Renal cortical epithelial cell (primary cell): ENCODE measurements at places on chromosomes 16 and 17. TPM values are rescaled to one million over a fixed set of nuclear protein-coding genes. Genes with fewer than 3 reads are reported as not detected.
A peak's percentile ranks its signal among the peaks of the same experiment; 100 is the strongest.

The SP2 gene
- total RNA-seq, result 0.35 and 3.1 TPM in 2 replicates

The TVP23A gene
- total RNA-seq, result 0.05 TPM in 1 of 2 replicates, not detected in the other

The GPRC5C gene
- 91.0 and 345 TPM in 2 replicates for total RNA-seq

GRCh38 chr16:57627184-57627871 is 1.1 kb upstream of the ADGRG1 start:
- peak; percentile 96 for DNase-seq

The TM4SF5 gene
- not detected in 2 replicates for total RNA-seq

DNA sequence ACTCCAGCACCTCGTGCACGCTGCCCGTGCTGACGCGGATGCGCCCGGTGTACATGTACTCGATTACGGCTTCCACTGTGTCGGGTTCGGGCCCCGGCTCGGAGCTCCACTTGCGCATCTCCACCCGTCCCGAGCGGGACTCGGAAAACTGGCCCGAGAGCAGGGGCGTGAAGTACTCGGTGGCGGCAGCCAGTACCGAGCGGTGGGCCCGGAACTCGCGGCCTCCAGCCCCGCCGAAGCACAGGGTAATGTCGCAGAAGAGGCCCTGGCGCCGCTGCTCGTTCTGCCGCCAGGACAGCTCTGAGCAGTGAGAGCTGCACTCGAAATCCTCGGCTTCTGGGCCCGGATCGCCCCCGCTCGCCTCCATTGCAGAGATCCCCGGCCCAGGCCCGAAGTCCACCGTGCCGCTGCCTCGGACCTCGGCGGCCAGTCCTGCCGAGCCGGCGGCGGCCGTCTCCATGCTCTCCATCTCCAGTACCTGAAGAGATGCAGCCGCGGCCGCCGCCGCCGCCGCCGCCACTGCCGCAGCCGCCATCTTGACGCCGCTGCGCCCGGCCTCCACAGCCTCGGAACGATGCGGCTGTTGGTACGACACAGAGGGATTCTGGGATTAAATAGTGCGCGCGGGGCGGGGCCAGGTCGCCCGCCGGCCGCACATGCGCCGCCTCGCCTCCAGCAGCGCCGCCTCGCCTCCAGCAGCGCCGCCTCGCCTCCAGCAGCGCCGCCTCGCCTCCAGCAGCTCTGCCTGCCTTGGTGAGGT is at the start of gene KLHL11:
Gene KLHL11, minus strand, starts transcription at position 588 of the 760 bp plus-strand sequence. Its CDS starts 53 bp downstream, at position 535.
- DNase-seq, result peak; percentile 67

GRCh38 chr16:79845033-79845733 is 244.6 kb upstream of the MAF start:
- no peak for DNase-seq

DNA sequence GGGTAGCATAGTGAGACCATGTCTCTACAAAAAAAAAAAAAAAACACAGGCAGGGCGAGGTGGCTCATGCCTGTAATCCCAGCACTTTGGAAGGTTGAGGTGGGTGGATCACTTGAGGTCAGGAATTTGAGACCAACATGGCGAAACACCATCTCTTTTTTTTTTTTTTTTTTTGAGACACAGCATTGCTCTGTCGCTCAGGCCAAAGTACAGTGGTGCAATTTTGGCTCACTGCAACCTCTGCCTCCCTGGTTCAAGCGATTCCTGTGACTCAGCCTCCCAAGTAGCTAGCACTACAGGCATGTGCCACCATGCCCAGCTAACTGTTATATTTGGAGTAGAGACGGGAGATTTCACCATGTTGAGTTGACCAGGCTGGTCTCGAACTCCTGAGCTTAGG is 5.1 kb downstream of the RAMP2 start:
- peak; percentile 32 for DNase-seq

DNA sequence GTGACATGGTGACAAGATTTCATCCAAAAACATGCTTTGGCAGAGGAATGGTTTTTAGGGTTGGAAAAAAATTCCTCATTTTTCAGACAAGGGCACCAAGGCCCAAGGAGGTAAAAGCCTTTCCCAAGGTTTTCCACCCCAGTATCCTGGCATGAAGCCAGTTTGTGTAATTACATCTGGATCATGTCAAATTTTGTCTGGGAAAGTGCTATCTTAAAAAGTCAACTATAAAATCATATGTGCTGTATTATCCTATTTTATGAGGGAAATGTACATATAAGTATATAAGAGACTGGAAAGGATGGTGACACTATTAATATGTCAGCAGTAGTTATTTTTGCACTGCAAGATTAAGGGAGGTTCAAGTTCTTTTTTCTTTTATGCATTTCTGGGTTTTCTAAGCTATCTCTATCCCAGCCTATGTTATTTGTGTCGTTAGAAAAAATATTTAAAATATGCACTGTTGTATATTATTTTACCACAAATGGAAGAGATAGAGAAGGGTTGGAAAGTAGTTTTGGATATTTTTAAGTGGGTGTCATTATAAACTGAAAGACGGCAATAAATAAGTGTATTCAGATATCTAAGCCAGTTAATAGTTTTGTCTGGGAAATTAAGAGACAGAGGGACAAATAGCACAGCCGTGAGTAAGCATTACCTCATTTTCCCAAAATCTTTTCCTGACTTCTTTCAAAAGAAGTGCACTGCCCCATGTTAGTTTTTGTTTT is 13.5 kb upstream of the FBXO47 start:
- no peak for DNase-seq

DNA sequence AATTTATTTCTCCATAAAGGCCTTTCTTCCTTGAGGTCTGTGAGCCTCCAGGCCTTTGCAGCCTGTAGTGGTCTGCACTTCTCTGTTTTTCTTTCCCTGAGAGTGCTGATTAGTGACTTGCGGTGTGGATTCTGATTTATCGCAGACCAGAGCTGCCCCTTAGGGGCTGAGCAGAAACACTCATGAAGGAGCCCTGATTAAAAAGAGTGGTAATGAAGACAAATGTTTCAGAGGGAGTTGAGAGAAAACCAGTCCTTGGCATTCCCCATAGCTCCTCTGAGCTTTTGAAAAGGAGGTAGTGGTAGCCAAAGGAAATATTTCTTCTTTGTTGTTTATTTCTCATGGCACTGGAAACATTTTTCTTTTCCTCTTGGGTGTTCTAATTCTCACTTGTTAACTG is 268.1 kb upstream of the TBX2 start:
- DNase-seq, result no peak

DNA sequence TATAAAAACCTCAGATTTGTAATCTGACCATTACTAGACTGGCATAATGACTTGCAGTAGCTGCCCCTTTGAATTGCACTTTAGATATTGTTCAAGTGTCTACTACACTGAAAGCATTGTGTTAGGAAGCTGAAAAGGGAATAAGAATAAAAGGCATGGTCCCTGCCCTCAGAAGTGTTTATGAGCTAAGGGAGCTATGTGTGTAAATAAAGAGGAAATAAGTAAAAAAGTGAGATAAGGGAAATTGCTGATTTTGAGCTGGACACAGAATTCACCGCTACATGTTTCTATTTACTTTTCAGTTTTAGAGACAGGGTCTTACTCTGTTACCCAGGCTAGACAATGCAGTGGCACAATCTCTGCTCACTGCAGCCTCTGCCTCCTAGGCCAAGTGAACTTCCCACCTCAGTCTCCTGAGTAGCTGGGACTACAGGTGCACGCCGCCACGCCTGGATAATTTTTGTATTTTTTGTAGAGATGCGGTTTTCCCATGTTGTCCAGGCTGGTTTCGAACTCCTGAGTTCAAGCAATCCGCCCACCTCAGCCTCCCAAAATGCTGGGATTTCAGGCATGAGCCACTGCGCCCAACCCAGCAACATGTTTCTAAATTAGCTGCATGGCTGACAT is 57.0 kb downstream of the GRB2 start:
- no peak for DNase-seq

The CHP2 gene
- not detected in 2 replicates for total RNA-seq

GRCh38 chr17:3804503-3804931 is 3.5 kb upstream of the ITGAE start:
- DNase-seq, result peak; percentile 89

DNA sequence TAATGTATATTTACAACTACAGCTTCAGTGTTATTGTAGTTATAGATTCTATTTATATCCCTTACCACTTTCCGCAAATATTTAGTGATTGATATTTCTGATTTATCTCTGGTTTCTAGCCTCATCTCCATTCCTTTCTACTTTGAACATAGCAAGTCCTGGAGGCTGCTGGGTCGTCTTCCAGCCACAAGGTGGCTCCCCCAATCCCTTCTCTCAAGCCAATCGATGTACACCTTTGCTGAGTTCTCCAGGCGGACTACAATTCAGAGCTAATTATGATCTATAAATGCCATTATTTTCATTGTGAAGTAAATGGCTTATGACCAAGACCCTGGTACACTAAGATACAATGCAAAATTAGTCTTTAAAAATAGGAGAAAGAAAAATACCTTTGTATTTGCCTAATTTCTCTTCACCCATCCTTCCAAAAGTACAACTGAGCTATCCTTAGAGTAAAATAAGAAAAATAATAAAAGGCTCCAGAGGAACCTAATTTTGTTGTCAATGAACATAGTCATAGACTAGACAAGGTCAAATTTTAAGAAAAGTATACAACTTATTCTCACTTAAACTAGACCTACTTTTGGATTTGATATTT is 122.1 kb downstream of the SKAP1 start:
- peak; percentile 68 for DNase-seq

The CLDN7 gene
- total RNA-seq, result 25.1 and 306 TPM in 2 replicates

The ZNF423 gene
- 0.17 and 0.35 TPM in 2 replicates for total RNA-seq

DNA sequence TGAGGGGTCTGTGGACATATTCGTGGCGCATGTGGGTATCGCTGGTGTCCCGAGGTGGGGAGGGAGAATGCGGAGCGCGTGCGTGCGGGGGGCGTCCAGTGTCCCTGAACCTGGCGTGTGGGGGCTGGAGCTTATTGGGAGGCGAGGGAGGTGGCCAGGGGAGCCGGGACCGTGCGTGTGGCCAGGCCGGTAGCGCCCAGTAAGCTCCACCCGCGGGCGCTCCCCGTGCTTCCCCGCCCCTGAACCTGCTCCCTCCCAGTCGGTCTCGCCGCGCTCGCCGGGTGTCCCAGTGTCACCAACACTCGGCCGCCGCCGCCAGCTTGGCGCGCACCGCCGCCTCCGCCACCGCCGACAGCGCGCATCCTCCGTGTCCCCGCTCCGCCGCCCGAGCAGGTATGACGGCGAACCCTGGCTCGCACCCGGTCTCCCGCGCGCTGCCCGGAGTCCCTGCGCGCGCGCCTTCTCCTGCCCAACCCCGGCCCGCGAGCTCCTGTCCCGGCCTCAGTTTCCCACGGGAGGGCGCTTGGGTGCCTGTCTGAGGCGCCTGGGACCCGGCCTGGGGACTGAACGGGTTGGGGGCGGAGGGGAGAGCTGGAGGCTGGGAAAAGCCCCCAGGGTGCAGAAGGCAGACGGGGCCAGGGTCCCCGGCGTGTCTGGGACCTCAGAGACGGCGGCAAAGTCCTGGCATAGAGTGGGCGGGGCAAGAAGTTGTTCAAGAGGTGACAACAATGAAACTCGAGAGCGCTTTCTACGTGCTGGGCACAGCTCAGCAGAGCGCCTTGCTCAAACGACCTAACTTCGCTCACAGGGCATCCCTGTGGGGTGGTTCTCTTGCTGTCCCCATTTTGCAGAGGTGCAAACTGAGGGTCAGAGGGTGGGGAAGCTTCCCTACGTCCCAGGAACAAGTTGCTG is at the start of gene SCNN1B:
Gene SCNN1B, plus strand, starts transcription at position 258 of the 912 bp plus-strand sequence. CDS start 46,298 bp downstream, outside the sequence.
- DNase-seq, result no peak

The LLGL2 gene
- total RNA-seq, result 52.5 and 68.9 TPM in 2 replicates

The GLP2R gene
- total RNA-seq, result 0.55 and 1.9 TPM in 2 replicates

The CCL7 gene
- not detected in 2 replicates for total RNA-seq

The RAB26 gene
- 0.69 and 0.70 TPM in 2 replicates for total RNA-seq

- DNase-seq, result no peak
Measured at GRCh38 chr17:73336408-73337329, 24.9 kb upstream of the CDC42EP4 start.

- DNase-seq, result no peak
Measured at GRCh38 chr17:19755392-19755791, 7.3 kb upstream of the ALDH3A1 start.

- DNase-seq, result no peak
Measured at GRCh38 chr17:77286391-77286640, 145.5 kb downstream of the SEC14L1 start.

GRCh38 chr17:4077581-4077980 is 65.2 kb downstream of the ZZEF1 start:
- DNase-seq, result no peak

- no peak for DNase-seq
Measured at GRCh38 chr16:10205688-10206087, 23.5 kb upstream of the GRIN2A start.

- peak; percentile 45 for DNase-seq
Measured at GRCh38 chr16:58652741-58653140, 23.1 kb upstream of the CNOT1 start.

DNA sequence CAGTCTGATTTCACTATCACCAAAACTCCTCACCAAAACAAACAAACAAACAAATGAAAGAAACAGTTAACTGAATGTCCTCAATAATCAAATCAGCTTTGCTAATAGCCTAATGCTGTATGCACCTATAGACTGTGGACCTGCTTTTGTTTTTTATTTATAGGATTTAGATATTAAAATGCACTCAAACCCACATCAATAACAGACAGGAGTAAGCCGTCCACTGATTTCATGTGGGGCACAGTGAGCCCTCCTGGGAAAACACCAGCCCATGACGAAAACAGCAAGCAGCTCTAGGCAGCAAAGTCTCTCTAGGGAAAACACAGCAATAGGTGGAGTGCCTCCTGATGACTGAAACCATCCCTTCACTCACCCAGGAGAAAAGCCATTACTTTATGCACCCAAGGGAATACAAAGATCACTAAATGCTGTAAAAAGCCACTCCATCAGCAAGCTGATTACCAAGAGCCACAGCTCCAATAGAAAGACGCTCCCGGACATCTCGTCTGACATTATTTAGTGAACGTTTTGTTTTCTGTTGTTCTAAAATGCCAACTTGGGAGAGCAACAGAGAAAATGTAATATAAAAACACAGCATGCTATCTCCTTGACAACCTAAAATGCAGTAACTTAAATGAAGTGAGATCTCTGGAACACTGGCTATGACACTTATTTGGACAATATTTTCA is 47.8 kb downstream of the ANKFY1 start:
- no peak for DNase-seq

DNA sequence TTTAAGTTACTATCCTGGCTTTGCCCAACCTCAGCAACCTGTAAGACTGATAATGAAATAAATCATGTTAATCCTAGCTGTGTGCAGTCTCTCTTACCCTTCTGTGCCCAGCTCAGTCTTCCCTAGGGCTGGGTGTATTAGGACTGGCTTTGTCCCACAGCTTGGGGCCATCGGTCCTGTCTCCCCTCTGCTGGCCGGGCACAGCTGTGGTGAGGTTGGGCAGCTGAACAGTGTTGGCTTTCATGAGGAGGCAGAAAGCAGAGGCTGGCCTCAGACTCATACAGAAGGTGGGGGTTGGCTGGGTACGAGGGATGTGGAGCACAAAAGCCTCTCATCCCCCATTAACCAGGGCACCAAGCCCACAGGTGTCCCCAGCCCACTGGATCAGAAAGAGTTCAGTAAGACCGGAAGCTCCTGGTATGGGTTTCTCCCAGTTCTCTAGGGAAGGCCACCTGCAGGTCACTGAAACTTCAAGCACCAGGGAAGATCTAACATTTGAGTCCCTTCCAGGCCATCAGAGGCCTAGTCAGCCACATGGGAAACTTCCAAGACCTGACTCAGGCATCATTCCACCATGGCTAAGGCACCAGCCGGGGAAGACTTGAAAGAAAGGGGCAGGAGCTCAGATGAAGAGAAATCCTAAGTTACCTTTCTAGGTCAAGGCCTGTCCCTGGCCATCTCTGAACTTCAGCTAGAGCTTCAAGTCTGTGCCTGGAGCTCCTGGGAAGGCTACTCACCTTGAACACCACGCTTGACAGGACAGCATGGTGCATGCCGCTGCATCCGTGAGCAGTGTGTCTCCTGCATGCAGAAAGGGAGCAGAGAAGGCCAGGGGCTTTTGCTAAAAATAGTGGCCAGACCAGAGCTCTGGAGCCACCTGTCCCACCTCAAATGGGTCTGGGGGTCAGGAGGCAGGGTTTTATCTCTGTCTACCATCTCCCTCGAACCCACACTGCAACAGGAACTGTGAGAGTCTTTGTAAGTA is 8.8 kb downstream of the CNP start:
- no peak for DNase-seq
